ENCODE measurements at places on chromosomes 12 and 14.

- DNase-seq: no peak
These were observed 39.4 kb downstream of the MAP1LC3B2 start for GRCh38 chr12:116598311-116599284.

GRCh38 chr14:100710826-100711462, 15.7 kb upstream of the DLK1 start:
- no peak for DNase-seq

- no peak for DNase-seq
These were observed 140.6 kb downstream of the PDE3A start for GRCh38 chr12:20508962-20509361.

DNA sequence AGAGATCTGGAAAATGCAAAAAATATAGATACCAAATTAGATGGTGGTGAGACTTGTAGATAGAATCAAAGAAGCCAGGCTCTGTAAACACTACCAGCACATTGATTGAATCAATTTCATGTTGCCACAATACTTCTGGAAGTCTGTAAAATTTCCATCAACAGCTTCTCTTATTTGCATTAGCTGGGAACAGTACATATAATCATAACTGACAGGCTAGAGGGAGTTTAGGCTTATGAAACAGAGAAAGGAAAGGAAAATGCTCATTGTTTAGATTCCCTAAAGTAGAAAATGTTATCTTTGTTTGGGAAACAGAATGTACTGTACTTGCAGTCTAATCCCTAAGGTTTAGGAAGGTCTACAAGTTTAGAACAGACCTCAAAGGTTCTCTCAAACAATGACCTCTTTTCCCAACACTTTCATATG, 335.2 kb downstream of the CEP128 start:
- no peak for DNase-seq

- DNase-seq: no peak
These were observed 825 bp upstream of the CCDC85C start for GRCh38 chr14:99604766-99605298.

DNA sequence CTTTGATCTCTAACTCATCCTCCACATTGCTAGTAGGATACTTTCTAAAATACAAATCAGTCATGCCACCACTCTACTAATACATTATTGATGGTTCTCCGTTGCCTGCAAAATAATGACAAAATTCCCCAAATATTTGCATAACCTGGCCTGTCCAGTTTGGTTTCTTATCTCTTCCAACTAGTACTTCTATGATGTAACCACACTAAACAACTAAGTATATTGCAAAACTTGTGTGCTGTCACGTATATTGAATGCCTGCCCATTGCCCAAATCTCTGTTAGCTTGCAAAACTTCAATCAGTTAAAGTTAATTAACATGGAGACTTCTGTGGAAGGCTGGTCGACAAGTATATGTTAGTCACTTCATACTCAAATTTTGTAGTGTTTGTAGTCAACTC, 6.5 kb downstream of the OR6C74 start:
- no peak for DNase-seq

- DNase-seq: no peak
These were observed 170.7 kb downstream of the ESRRB start for GRCh38 chr14:76546426-76547221.

- no peak for DNase-seq
These were observed 26.1 kb upstream of the UBC start for GRCh38 chr12:124940393-124941169.

- no peak for DNase-seq
These were observed 35.5 kb downstream of the PDZRN4 start for GRCh38 chr12:41223600-41223999.

- DNase-seq: no peak
These were observed 28.8 kb downstream of the HECTD4 start for GRCh38 chr12:112353393-112353792.

DNA sequence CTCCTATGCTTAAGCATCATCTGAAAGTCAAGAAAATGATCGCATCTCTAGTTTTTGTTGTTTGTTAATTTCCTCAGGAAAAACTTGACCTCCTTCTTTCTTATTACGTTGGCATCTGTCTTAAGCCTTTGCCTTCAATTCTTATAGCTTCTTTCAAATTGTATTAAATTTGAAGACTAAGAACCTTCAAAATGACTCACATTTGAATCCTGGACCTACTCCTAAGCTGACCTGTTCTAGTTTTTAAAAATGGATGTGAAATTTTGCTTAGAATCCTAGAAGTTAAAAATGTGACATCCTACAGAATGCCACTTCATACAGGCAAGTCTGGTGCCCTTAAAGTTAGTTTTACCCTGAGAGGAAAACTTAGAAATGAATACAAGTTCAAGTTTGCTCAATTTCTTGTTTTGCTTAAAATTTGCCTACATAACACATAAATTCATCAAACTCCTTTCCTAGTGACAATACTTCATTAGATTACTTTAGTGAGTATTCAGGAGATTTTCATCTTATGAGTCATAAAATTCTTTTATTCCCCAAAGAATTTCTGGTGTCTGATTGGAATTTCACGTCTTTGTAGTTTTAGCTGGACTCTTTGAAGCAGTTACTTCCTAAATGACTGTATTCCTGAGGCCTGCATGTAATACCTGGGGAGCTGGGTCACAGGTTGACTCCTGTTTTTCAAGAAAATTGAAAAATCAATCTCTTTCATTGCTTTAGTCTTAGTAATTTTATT, 152.3 kb downstream of the MSRB3 start:
- DNase-seq: no peak

- no peak for DNase-seq
These were observed 20.5 kb upstream of the TMCC3 start for GRCh38 chr12:94670898-94671297.

DNA sequence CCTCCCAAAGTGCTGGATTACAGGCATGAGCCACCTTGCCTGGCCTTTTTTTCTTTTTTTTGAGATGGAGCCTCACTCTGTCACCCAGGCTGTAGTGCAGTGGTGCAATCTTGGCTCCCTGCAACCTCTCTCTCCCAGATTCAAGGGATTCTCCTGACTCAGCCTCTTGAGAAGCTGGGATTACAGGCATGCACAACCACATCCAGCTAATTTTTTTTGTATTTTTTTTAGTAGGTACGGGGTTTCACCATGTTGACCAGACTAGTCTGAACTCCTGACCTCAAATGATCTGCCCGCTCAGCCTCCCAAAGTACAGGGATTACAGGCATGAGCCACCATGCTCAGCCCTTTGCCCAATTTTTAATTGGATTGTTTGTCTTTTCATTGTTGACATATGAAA, 58.0 kb downstream of the SINHCAF start:
- no peak for DNase-seq

- DNase-seq: no peak
These were observed 53.3 kb downstream of the IRAK3 start for GRCh38 chr12:66242311-66242710.

- no peak for DNase-seq
These were observed 192.3 kb downstream of the ANO6 start for GRCh38 chr12:45407981-45408728.

- no peak for DNase-seq
These were observed 1.6 kb downstream of the TSSK4 start for GRCh38 chr14:24207104-24207551.

GRCh38 chr14:90288651-90289355, 32.5 kb downstream of the PSMC1 start:
- no peak for DNase-seq

GRCh38 chr12:42213954-42214426, 24.1 kb downstream of the YAF2 start:
- no peak for DNase-seq

DNA sequence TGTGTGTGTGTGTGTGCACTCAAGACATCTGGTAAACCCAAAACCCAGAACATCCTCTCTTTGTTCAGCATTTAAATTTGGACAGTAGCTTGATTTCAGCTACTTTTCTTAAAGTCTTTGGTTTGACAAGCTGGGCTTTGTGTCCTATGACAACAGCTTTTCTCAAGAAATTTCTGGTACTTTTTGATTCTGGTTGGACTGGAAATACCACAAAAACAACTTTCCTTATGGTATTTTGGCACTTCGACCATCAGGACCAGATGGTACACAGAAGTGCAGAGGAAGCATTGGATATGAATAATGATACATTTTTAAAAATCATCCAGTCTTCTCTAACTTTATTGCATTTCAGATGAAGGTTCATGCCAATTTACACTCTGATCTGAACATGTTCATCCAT, 286.6 kb upstream of the FLRT2 start:
- DNase-seq: no peak

DNA sequence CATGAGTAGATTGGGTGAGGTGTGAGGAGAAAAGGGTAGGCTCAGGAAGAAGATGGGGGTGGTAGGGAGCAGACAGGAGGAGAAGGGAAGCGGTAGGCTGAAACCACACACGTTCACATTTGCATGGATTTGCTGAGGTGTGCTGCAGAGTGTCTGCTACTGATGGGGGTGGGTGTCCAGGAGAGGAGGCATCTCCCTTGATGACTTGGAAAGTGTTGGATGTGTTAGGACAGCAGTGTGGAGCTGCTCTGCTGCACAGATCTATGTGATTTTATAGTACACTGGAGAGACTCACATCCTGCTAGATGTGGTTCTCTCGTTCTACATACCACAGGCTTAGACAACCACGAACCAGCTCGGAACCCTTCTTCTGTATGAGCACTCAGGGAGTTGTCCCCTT, 9.3 kb downstream of the ZFHX2 start:
- DNase-seq: no peak

DNA sequence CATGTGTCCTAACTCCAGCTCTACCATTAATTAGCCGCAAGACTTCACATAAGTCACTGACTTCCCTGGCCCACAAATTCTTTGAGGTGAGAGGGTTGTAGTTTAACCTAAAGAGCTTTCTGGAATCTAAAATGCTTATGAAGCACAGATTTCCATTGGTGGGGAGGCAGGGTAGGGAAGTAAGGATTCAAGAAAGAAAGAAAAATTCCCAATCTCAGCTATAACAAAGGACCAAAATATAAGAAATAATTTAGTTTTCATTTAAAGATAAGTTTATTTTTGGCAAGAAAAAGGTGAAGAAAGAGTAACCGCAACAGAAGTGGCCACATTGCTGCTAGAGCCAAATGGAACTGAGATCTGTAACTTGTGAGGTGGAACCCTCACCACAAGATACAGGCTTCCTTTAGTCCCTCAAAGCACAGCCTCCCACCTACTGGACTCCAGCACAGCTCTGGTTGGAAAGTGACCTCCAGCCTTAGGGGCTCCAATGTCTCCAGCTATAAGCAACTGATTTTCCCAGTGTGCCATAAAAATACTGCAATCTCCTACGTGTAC, 23.6 kb downstream of the DAD1 start:
- no peak for DNase-seq

GRCh38 chr12:53624956-53625355, 1.2 kb downstream of the ATF7 start:
- no peak for DNase-seq

DNA sequence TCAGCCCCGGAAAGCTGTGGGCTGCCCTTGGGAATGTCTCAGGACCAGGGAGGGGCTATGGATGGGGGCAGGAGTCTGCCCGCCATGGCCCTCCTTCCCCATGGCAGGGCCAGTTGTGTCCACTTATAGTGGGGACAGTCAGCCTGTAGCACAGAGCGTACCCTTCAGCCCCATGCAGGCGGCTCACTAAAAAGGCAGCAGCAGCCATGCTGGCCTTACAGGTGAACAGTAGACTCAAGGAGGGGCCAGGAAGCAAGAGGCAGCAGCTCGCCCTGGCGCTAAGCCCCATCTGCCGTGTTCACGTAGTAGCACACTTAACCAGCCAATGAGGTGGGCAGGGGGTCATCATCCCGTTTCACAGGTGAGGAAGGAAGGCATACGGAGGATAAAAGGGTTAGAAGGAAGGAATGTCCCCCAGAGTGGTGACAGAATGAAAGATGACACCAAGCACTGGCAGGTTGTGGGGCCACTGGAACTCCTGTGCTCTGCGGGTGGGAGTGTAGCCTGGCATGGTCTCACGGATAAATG, 52.7 kb downstream of the FAM222A start:
- no peak for DNase-seq

GRCh38 chr14:53764846-53765245, 191.8 kb downstream of the BMP4 start:
- no peak for DNase-seq

GRCh38 chr12:1533205-1533601, 61.2 kb downstream of the FBXL14 start:
- no peak for DNase-seq

DNA sequence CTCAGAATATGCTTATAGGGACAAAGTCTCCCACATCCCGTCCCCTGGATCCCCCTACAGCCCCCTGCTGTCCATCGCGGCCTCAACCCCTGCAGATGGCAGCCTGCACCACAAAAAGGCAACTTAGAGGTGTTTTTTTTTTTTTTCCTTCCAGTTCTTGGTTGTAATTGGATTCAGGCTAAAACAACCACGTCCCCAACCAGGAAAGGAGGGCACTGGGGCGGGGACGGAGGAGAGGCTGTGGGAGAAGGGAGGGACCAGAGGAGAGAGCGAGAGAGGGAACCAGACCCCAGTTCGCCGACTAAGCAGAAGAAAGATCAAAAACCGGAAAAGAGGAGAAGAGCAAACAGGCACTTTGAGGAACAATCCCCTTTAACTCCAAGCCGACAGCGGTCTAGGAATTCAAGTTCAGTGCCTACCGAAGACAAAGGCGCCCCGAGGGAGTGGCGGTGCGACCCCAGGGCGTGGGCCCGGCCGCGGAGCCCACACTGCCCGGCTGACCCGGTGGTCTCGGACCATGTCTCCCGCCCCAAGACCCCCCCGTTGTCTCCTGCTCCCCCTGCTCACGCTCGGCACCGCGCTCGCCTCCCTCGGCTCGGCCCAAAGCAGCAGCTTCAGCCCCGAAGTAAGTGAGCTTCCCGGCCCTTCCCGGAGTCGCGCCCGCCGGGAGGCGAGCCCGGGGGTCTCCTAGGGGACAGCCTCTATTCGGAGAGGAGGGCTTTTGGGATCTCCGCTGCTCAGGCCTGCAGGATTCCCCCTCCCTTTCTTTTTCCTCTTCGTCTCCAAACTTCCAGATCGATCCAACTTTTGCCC, at the start of gene MMP14:
Gene MMP14, plus strand, starts transcription at position 285 of the 813 bp plus-strand sequence. Its CDS starts 233 bp downstream, at position 518.
- DNase-seq: no peak

- no peak for DNase-seq
These were observed 172.8 kb upstream of the DYRK2 start for GRCh38 chr12:67475725-67476124.

DNA sequence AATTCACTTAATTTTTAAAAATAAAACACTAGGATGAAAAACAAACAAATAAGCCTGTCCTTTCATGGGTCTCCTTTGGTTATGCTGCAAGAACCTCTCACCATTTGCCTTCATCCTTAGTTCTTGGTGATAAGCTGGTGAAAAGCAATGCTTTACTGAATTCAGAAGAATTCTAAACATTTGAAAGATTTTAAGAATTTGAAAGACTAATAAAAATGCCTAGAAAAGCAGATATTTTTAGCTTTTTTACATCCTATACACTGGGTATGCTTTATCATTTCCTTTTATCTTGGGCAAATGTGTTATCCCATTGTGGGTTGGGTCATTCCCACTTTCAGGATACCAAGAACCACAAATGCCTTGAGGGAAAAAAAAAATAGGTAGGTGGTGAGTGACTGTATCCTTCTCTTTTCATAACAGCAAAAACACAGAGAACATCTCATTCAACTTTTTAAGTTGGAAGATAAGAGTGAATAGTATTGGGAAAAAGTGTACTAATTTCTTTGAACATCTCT, 197.1 kb upstream of the ABCD2 start:
- no peak for DNase-seq

GRCh38 chr12:12683136-12683697, 12.8 kb downstream of the GPR19 start:
- DNase-seq: no peak

- DNase-seq: no peak
These were observed 13.9 kb upstream of the NR4A1 start for GRCh38 chr12:52037248-52037861.

- no peak for DNase-seq
These were observed 4.9 kb upstream of the MRPL52 start for GRCh38 chr14:22824711-22825359.

- no peak for DNase-seq
These were observed 195.7 kb downstream of the TMEM117 start for GRCh38 chr12:44031472-44032185.

All from anterior cingulate cortex (tissue), 58 donors.